ENCODE measurements at places on chromosomes 5 and 9.

GRCh38 chr5:94524841-94525697 lies 93.3 kb downstream of the KIAA0825 start:
- peak; percentile 7 for DNase-seq

GRCh38 chr9:92550765-92551164 lies 15.0 kb upstream of the ECM2 start:
- DNase-seq, result no peak

- no peak for DNase-seq
Observed at GRCh38 chr9:99054581-99054980, 50.3 kb upstream of the TGFBR1 start.

DNA sequence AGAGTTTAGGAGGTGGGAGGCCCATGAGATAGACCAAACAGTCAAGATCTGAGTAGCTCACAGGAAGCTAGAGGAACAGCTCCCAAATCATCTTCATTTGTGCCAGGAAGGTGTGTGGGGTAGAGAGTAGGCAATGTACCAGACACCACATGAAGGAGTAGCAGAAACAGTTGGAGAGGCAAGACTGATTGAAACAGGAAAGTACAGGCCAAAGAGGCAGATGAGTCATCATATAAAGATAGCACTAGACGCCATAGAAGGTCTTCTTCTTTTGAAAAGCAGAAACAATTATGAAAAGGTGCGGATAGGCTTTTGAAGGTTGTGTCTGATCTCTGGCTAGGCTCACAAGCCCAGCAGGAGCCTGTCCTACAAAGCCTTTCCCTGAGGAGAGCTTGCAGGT lies 62.7 kb upstream of the PALM2AKAP2 start:
- no peak for DNase-seq

GRCh38 chr5:147669169-147669869 lies 113.2 kb downstream of the JAKMIP2 start:
- DNase-seq, result no peak

- no peak for DNase-seq
Observed at GRCh38 chr9:120761006-120761405, 32.2 kb downstream of the FBXW2 start.

- DNase-seq, result no peak
Observed at GRCh38 chr9:133120501-133121197, 391 bp downstream of the RALGDS start.

GRCh38 chr5:109682383-109682782 lies 7.3 kb upstream of the MAN2A1 start:
- DNase-seq, result no peak

DNA sequence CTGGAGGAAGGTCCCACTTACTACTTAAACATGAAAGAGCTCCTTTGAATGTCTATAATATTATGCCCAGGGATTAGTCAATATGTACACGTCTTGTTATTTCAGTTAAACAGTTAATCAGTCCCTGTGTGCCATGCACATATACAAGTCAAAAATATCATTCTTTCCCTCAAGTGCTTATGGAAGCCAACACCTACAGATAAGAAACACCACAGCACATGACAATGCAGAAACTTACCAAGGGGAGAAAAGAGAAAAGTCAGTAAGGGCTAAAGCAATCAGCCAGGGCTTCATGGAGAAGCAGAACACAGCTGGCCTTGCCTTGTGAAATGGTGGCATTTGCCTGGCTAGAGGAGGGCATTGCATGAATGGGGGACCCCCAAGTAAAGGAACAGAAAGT lies 88.3 kb downstream of the SNCAIP start:
- no peak for DNase-seq

DNA sequence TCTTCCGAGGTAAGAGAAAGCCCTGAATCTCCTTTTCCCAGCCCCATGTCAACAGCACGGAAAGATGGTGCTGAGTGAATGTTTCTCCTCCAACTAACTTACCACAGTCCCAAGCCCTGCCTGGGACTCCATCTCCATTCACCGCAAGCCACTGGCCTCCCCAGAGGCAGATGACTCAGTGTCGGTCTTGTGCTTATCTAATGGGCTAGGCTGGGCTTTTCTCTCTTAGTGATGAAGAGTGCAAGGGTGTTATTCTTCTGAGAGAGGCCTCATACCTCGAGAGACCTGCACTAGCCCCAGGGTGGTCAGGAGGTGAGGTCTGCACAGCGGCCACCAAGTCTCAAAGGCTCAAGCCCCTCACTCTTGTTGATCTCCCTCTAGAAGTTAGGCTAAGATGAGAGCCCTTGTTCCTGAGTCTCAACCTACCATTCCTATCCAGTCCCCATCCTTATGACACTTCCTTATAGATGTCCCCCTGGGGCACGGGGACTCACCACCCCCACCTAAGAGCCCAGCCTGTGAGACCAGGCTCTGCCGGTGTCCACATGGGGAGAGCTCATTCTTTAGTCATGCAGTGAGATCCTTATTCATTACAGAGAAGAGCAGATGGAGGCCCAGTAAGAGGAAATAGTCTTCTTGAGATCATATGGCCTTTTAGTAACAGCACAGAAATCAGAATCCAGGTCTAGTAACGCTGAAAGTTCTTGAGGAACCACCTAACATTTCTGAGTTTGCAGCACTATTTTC lies 127.0 kb downstream of the SAXO1 start:
- no peak for DNase-seq

GRCh38 chr5:120540097-120540496 lies 76.0 kb downstream of the PRR16 start:
- DNase-seq, result no peak

- no peak for DNase-seq
Observed at GRCh38 chr5:40770764-40771163, 15.0 kb upstream of the TTC33 start.

DNA sequence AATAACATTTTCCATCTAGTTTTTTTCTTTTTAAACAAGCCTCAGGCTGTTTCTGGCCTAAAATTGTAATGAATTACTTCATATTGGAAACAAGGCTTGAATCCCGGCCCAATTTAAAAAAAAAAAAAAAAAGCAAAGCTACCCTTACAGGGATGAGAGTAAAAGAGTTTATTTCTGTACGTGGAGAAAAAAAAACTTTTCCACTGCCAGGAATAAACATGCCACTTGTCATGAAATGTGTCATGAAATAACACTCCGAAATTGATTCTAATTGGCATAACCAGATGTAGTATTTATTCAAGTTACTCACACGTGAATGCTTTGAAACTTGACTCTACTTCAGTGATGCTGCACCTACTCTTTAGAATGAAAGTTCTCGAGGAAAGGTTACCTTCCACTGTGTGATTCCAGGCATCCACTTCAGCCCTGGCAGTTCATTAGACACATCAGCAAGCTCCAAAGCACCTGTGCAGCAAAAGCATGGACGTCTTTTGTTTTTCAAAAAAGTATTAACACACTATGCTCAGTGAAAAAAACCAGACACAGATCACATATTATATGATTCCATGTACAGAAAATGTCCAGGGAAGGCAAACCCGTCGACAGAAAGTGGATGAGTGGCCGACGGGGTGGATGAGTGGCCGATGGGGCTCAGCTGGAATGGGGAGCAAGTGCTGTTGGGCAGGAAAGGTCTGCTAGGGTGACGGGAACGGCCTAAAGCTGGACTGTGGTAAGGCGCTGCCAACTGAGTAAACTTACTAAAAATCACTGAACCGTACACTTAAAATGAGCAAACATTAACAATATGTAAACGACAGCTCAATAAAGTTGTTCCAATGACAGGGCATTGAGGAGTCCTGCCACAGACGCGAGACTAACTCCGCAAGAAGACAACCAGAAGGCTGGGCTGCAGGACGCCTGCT lies 21.2 kb downstream of the NSUN2 start:
- no peak for DNase-seq

GRCh38 chr9:125277411-125277810 lies 15.8 kb downstream of the GAPVD1 start:
- DNase-seq, result no peak

DNA sequence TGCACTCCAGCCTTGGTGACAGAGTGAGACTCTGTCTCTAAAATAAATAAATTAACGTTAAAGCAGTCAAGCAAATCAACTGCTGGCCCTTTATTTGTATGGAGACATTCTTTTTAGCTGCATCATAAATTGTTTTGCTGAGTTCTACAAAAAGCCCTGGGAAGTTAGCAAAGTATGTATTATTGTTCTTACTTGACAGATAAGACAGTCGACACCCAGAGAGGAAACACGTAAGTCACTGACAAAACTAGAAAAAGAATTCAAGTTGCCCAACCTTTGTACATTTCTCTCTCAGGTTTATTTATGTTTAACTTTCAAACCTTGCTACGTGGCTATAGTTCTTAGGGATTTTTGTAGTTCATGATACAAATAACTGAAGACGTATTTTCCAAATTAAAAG lies 40.4 kb upstream of the MACIR start:
- no peak for DNase-seq

- DNase-seq, result peak; percentile 78
Observed at GRCh38 chr9:136544548-136544963, 1.3 kb downstream of the NOTCH1 start.

DNA sequence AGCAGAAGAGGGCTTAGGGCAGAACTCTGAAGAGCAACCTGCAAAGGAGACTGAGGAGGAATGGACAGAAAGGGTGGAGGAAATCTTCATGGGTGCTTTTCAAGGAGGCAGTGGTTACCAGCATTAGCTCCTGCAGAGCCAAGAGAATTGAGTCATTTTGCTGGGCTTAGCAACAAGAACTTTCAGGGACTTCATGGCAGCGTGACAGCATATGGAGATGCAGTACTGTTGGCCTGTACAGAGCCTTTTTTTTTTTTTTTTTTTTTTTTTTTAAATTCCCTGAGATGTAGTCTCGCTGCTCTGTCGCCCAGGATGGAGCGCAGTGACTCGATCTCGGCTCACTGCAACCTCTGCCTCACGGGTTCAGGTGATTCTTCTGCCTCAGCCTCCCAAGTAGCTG lies 296.0 kb upstream of the DMRT1 start:
- no peak for DNase-seq

GRCh38 chr9:125889112-125889475 lies 141.9 kb downstream of the PBX3 start:
- peak; percentile 6 for DNase-seq

DNA sequence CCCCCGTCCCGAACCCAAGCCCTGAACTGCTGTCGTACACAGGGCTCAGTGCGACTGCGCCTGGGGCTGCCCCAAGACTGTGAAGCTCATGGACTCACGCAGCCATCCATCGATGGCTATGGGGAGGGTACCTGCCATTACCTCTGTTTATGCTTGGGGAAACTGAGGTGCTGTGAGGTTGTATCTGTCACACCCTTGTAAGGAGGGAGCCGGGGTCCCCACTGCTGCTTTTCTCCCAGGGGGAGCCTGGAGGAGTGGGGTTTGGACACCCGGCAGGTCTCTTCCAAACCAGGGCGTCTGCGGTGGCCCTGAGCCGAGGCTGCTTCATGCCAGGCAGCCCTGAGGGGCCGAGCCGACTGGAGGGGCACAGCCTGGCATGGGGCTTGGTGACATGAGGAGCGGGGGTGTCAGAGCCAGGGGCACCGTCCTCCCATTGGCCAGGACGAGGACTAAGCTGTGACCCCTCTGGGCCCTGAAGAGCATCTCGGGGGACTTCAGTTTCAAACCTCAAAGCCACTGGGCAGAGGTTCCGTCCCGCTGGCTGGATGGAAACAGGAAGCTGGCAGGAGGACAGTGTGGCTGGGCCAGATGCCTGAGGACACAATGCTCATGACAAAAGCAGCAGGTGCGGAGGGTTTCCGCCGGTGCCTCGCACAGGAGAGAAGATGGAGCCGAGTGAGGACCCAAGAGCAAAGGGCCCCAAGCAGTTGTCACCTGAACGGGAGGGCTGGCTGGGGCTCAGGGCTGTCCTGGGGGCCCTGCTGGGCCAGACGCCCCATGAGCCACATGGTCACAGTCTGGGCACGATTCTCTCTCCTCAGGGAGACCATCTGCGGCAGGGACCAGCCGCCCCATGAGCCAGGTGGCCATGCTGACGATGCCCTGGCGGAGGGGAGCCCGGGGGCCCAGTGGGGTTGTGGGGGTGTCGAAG lies 54.4 kb upstream of the EXOC3 start:
- no peak for DNase-seq

- no peak for DNase-seq
Observed at GRCh38 chr9:99832558-99832864, 10.8 kb downstream of the NR4A3 start.

- no peak for DNase-seq
Observed at GRCh38 chr9:17021387-17021970, 113.4 kb upstream of the CNTLN start.

GRCh38 chr9:16651446-16651964 lies 219.0 kb downstream of the BNC2 start:
- no peak for DNase-seq

DNA sequence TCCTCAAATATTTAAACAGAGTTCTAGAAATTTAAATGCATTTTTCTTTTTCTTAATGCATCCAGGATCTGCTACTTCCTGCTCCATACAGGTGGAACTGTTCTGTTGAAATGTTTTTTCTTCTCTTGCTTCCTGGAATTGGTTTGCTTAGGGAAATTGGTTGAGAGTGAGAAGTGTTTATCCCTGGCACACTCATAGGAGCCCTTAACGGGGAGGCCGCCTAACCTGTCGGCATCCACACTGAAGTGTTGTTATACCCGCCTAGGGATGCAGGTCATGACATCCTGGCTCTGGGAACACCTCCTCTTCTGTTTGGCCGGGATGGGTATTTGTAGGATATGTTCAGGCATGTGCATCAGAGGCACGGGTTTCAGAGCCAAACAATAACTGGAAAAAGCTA lies 239.7 kb downstream of the GADD45G start:
- no peak for DNase-seq

- no peak for DNase-seq
Observed at GRCh38 chr5:89228355-89228754, 345.4 kb upstream of the MEF2C start.

DNA sequence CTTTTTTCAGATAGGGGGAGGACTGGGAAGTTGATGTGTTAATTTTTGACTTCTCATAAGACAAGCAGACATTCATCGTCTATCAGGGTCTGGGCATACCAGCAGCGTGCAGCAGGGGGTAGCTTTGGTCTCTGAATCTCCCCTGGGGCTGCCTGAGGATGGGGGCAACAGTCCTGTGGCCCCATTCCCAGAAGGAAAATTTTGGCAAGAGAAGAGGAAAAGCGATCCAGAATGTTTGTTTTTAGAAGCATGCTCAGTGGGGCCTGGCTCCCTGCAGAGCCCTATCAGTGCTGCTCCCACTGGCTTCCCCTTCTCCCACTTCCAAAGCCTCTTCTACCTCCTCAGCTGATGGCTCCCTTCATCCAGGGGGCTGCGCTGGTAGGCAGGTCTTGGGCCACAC lies 194.8 kb upstream of the IL12B start:
- no peak for DNase-seq

DNA sequence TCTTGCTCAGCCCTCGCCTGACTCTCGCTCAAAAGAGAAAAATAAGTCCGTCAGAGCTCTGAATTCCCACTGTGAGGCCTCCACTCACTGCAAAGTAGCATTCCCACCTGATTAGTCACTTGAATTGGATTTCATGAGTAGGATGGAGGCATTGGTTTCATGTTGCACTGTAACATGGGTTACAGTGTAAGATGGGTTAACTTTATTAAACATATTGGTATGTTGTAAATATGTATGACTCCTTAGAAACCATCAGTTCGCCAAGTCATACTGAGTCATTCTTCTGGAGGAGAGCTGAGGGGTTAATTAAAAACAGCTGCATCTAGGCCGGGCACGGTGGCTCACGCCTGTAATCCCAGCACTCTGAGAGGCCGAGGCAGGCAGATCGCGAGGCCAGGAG lies 93.8 kb upstream of the BNC2 start:
- DNase-seq, result no peak

GRCh38 chr5:141208478-141208877 lies at the start of gene PCDHB12:
Gene PCDHB12 (plus strand): TSS chr5:141208719. CDS start chr5:141208908, 189 bp downstream.
- DNase-seq, result no peak
